ENCODE measurements at places on chromosomes 1 and 21.

GRCh38 chr1:111227434-111227833 is at the start of gene CHI3L2:
Gene CHI3L2, plus strand, starts transcription at chr1:111227713. Its CDS starts 17 bp downstream, at chr1:111227730.
- no peak for DNase-seq

- DNase-seq = no peak
These were observed 125.5 kb upstream of the HNRNPU start for GRCh38 chr1:244989813-244990212.

DNA sequence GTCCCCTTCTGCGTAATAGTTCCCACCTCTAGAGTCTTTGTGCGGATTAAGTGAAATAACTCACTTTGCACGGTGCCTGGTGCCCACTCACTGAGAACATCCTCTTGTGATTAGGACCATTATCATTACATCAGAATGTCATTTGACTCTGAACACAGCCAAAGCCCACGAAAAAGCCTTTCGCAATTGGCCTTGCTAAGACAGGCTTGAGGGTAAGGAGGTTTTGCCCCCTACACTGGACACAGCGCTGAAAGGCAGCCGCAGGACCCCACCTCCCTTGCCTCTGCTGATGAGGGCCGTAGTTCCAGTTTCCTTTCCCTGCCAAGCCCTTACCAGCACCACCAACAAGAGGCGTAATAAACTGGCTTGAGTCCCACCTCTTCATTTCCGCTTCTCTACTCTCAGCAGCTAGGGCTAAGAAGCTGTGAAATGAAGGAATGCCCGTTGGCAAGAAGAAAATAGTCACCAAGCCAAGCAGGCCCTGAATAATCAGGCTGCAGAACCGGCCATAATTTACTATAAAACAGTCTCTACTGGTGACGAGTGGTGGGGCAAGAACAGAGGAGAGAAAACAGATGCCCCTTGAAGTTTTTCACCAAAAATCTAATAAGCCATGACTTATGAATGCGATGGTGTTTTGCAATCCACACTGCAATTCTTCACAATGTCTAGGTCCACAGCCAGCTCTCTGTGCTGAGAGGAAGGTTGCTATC is 53.1 kb downstream of the SH3GLB1 start:
- DNase-seq = no peak

- no peak for DNase-seq
These were observed 395 bp downstream of the SLC9A1 start for GRCh38 chr1:27154469-27154990.

GRCh38 chr1:164902491-164902890 is 343.5 kb downstream of the PBX1 start:
- no peak for DNase-seq

GRCh38 chr1:173392895-173393658 is 84.1 kb upstream of the PRDX6 start:
- DNase-seq = no peak

- no peak for DNase-seq
These were observed 45.8 kb upstream of the CYP2J2 start for GRCh38 chr1:59972216-59972927.

DNA sequence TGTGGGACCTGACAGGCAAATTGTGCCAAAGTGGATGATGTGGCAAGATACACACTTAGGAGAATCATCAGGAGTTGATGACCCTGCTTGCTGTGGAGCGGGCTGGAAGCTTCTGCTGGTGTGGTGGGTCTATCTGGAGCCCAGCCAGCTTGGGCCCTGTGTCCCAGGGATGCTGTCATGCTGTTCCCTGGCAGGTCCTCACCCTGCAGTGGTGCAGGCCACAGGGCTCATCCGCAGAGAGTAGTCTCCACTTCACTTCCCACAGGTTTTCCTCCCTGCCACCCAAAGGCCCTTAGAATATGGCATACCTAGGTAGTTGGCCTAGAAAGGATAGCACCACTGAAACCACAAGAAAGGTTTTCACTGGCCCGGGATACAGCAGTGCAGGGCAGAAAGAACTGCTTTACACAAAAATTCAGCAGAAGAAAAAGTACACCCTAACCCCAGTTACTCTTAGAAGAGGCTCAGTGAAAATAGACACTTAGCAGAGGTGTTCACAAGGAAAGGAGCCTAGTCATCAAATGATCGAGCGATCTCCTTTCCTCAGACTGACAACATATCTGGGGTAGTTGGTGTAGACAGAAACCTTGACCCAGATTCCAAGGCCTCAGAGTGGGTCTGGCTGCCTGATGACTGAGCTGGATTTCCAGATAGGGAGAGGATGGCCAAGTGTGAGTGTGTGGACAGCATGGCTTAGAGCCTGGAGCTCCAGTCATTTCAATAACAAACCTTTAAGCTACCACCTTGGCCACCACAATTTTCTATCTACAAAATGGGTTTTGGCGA is 1.3 kb upstream of the C1orf226 start:
- DNase-seq = no peak

DNA sequence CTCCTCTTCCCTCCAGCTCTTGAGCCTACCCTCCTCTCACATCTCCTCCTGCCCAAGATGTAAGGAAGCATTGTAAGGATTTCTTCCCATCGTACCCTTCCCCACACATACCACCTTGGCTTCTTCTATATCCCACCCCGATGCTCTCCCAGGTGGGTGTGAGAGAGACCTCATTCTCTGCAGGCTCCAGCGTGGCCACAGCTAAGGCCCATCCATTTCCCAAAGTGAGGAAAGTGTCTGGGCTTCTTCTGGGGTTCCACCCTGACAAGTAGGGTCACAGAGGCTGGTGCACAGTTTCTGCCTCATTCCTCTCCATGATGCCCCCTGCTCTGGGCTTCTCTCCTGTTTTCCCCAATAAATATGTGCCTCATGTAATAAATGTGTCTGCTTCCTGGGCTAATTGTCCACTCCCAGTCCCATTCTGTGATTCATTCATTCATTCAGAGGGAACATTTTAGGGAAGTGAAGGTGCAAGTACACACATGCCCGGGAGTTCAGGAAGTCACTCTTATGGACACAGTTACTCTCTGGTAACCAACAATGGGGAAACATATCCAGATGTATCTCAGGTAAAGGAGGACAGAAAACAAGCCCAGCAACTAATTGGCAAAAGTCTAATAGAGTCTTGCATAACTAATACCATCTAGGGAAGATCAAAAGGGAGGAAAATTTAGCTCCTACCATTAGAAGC is 1.9 kb downstream of the SPRR4 start:
- no peak for DNase-seq

DNA sequence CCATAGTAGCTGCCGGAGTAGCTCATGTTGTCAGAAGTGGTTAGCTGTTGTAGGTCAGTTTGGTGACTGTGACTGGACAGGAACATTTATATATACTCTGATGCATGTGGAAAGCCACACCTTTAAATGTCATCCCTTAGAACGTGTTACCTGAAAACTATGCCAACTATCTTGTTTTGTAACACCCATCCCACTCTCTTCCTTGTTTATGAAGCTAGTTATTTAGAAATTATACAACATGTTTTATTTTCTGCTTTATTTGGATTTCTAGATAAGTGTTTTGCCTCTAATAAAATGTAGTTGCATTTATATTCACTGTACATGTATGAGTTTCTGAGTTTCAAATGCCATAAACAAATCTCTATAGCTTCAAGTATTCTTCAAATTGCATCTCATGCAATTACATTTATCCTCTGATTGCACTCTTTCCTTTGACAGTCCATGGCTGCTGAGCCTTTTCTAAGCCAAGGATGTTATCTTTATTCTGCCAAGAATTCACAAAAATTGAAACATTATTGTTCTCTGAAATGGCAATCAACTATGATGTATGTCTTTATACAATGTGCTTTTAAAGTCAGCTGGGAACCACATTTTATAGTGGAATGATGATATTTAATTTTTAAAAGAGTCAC is at the start of gene KRTAP19-7:
TSS of gene KRTAP19-7 (minus strand) at position 51 of the 632 bp plus-strand sequence. CDS start at position 26, 25 bp downstream.
- DNase-seq = no peak

Data from activated effector memory CD4-positive, alpha-beta T cell treated with Interleukin-2 at 50 U/mL for 16 hours (primary cell).